ENCODE measurements at places on chromosomes 4 and X. TPM values are rescaled to one million over a fixed set of nuclear protein-coding genes. Genes with fewer than 3 reads are reported as not detected.

The CDS1 gene
- not detected for total RNA-seq

- DNase-seq: no peak
Measured at GRCh38 chr4:2938906-2939305, 24.3 kb downstream of the NOP14 start.

DNA sequence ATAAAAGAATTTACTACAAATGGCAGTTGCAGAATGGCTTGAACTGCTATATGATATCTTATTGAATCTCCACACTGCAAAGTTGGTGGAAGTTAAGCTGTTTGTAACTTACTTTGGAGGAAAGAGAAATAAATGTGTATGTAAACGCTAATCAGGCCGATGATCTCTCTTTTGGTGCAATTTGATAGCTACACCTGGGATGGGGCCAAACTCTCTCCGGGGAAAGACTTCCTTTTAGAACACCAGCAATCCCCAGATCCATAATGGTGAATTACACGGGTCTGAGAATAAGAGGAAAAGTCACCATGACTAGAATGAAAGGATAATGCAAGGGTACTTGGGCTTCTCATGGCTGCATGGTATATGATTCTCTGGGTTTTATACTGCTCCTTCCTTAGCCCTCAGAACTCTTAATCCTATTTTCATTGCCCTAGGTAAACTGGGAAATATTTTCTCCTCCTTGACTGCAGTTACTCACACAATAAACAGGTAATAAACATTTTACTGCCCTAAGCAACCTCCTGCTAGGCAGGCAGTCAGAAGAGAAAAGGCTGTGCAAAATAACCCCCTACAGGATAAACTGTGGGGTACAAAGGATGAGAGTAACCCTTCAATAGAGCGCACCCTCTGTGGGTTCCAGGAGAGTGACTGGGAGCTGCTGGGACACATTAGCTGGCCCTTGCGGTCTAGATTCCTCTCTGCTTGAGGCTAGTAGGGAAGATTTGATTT, 109.3 kb downstream of the MGST2 start:
- DNase-seq: no peak

DNA sequence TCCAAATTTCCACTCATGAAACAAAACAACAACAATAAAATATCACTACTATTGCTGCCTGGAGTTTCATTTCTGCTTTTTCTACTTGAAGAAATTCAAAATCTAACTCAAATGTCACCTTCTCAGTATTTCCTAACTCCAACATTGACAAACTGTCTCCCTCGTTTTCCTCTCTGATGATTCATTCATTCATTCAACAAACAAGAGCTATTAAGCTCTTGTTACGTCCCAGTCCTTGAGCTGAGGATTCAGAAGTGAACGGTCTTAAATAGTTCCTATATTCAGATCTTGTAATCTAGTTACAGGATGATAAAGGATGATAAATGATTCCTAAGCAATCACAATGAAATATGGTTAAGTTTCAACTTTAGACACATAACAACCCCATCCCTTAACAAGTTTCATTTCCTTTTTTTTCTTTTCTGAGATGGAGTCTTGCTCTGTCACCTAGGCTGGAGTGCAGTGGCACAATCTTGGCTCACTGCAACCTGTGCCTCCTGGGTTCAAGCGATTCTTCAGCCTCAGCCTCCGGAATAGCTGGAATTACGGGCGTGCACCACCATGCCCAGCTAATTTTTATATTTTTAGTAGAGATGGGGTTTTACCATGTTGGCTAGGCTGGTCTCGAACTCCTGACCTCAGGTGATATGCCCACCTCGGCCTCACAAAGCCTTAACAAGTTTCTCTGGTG, 1.7 kb downstream of the SLC9B2 start:
- no peak for DNase-seq

DNA sequence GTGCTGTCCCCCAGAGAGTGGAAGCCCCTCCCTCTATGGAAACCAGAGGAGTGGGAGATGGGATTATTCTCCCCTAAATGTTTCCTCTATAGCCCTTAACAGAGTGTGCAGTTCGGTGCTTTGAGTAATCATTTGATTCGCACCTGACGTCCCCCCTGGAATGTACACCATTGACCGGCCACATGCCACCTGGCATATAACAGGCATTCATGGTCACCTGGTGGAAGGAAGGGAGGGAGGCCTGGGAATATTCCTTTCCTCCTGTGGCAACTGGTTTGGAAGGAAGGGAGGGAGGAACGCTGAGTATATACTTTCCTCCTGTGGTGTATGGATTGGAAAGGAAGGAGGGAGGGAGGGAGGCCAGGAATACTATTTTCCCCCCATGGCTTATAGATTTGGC, 77.2 kb downstream of the CRMP1 start:
- no peak for DNase-seq

- DNase-seq: no peak
Measured at GRCh38 chrX:107168257-107168656, 38.0 kb downstream of the NUP62CL start.

DNA sequence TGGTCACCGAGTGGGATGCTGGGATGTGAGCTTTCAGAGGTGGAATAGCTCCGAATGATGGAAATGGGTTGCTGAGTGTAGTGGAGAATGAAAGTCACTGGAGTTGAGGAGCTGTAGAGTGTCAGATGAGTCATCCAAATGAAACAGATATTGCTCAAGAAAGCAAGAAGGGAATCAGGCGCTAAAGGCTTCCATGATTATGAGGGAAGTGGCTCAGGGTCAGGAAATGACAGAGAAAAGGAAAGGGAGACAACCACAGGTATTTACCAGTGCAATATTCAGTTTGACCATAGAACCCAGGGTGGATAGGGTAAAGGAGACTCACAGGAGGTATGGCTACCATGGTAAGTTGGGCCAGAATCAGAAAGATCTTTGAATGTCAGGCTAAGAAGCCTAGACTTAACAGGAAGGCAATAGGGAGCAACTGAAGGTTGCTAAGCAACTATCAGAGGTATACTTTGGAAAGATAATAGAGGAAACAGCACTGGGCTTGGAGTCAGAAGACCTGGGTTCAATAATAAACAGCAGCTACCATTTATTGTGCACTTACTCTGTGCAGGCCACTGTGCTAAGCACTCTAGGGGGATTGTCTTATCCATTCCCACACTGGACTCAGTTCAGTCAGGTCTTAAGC, 11.7 kb downstream of the LAS1L start:
- DNase-seq: no peak

DNA sequence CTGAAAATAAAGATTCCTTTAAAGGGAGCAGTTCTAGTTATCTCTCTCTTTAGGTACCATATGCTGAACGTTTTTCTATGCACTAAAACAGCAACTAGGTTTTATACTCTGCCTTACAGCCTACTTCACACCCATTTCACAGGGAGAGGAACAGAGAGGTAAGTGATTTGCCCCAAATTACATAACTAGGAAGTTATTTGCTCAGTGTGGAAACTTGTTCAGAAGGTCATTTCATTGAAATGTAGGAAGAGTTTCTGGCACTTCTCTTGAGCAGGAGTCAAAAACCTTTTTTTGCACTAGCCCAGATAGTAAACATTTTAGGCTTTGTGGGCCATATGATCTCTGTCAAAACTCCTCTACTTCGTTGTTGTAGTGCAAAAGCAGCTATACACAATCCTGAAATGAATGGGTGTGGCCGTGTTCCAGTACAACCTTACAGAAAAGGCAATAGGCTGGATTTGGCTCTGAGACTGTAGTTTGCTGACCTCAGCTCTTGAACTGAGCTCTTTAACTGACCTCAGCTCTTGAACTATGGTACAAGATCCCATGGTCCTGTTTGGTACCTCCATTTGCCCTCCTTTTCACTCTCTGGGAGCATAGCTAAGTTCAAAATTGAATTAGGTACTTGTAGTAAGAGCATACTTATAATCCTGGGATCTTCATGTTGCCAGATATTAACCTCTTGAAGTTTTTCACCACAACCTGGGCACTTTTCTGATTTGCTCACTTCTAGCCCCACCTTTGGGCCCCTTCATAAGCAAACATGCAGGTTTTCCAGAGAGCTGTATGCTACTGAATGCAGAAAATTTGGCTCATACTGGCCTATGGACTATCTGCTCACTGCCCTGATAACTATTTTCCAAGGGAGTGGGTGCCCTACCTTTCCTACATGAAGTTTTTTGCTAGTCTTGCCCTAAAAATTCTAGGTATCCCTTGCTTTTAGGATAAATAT, 53.3 kb downstream of the AR start:
- DNase-seq: no peak

GRCh38 chrX:74133156-74133796, 170.7 kb upstream of the ZCCHC13 start:
- DNase-seq: no peak

- no peak for DNase-seq
Measured at GRCh38 chrX:23505531-23506303, 161.6 kb upstream of the PRDX4 start.

DNA sequence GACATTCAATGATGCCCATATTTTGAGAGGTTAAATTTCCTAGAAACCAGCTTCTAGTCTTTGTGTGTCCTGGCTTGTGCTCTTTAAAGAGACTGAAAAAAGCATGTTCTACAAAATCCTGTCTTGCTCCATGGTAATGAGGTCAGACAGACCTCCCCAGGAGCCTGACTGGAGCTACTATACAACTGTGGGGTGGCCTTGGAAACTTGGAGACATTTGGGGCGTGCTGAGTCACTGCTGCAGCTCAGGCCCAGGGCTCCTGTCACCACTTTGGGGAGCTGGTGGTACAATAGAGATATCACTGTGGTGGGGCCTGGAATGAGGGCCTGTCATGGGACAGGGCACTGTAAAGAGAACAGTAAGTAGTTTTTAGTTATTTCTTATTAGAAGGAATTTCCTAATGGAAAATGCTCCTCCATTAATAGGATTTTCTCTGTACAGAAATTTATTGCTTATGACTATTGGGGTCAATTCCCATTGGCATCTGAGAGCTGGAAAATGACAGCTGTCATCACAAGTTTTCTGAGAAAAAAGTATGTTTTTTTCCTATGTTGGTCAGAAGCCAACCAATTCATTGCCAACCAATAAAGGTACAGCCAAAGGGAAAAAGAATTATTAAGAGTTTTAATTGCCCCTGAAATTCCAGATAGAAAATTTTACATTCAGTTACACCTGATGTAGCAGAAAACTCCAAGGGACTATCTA, 207.4 kb upstream of the JADE1 start:
- no peak for DNase-seq

Measured in osteocyte (in vitro differentiated cells).